ENCODE measurements at places on chromosomes 4 and X. TPM values are rescaled to one million over a fixed set of nuclear protein-coding genes. Genes with fewer than 3 reads are reported as not detected.

DNA sequence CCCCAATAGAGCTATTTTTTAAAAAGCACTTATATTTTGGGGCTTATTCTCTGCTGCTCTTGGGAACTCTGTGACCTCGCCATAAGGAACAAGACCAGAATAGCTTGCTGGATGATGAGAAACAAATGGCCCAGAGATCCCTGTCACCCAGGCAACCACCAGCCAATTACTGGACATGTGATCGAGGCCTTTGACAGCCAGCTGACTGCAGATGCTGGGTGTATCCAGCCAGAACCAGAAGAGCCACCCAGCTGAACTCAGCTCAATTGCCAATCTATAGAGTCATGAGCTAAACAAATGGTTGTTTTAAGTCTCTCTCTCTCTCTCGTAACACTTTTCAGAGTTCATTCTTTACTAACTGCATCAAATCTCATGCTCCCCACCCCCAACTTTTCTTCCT, 24.4 kb upstream of the CITED1 start:
- DNase-seq = no peak

DNA sequence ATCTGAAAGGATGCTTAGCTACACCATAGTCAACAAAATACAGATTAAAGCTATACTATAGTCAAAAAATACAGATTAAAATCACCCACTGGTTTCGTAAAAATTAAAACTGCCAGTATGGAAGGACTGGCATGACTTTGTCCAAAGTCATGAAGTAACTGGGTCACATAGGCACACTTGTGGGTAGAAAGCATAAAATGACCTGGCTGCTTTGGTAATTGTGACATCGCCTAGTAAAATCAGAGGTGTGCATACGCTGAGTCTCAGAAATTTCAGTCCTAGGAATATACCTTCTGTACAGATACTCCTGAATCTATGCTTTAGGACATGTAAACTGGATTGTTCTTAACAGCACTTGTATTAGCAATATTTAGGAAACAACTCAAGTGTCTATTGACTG, 28.1 kb downstream of the CLNK start:
- no peak for DNase-seq

GRCh38 chr4:81470456-81471297, 1.0 kb downstream of the RASGEF1B start:
- DNase-seq = no peak

DNA sequence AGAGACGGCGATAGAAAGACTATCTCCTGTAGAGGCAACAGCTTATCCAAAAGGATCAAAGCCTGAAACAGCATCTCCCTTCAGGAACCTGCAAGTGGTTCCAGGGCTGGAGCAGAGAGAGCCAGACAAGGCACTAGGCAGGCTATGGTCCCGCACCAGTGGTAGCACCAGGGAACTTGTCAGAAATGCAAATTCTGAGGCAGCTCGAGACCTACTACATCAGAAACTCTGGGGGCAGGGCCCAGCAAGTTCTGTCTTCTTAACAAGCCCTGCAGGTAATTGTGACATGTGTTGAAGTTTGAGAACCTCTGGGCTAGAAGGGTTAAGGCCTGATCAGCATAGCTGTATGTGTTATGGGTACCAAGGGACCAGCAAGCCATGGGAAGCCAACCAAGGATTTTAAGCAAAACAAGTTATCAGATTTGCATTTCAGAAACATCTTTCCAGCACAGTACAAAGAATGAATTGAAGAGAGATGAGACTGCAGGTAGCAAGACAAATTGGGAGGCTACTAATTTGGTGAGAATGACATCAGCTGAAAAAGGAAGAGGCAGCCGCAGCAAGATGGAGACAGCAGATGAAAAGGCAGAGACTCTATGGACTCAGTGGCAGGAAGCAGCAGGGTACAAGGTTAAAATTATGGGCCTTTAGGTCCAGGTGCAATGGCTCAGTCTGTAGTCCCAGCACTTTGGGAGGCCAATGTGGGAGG, 139.7 kb downstream of the TSPAN5 start:
- no peak for DNase-seq

DNA sequence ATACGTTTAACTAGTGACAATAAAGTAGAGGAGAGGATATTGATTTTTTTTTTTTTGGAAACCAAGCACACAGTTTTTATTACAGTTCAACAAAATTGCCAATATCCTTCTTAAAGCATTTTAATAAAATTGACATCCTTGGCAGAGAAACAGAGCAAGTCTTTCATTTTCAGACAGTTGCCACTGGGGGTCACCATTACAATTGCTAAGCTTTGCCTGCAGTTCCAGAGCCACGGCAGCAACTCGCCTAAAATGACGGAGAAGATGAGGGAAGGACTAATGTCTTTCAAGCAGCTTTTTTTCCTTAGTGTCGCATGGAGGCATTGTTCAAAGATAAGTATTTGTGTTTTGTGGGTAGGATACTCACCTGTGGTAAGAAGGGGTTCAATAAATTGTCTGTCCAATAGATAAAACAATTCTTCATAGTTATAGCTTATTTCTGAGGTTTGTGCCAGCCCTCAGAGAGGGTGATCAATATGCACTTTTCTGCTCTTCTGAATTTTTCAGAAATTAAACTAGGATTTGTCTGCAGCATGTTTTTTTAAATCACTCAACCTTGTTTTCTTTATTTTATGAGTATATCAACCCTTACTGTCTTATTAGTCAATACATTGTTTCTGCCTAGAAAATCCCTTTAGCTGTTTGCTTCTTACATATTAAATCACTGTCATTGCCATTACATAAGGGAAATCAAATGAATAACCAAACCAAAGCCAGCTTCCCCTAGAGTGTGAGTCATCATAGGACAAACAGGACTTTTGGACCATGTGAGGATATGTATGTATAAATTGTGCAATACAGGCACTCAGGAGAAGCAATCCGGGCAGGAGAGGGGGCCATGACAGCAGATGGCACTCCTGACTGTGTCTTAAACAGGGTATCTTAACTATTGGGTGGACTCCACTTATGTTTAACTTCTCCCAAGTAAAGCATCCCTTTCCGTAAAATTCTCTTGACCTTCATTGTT, 508.1 kb upstream of the ARX start:
- DNase-seq = peak; percentile 63

GRCh38 chrX:101483705-101484104, 1.6 kb upstream of the ARMCX4 start:
- no peak for DNase-seq

DNA sequence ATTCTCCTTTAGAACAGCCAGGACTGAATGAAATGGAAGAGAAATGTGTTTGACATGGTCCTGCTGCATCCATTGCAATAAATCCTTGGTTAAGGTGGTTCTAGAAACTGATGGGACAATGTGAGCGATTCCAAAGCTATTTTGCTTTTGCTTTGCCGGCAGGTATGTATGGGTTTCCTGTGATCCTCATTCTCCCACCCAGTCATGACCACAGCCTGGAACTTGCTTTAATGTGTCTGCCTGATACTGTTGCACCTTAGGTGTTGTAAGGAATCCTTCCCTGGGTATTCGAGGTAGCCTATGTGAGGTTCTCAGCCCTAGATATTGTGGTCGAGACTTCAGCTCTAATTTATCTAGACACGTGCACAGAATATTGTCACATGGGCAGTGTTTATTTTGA, 86.1 kb downstream of the ZNF518B start:
- DNase-seq = no peak

DNA sequence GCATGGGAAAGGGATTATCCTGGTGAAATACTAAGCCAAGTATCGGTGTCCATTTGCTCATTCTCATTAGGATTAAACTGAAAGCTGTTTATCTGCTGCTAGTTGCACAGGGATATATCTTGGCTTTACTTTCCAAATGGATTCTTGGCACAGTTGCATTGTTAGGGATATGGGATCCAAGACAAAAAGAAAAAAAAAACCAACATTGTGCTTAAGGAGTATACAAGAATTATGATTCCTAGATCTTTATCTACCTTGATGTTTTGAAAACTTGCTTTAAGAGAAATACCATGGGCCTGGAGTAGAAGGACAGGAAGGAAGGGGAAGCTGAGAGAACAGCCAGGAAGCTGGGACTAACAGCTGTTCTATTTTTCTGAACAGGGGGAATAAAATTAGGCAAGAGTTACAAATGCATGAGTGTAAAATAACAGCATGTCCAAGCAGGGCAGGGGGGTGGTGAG, 107.6 kb downstream of the ATXN3L start:
- peak; percentile 60 for DNase-seq

- no peak for DNase-seq
Observed at GRCh38 chr4:155164718-155165117, 43.7 kb upstream of the NPY2R start.

DNA sequence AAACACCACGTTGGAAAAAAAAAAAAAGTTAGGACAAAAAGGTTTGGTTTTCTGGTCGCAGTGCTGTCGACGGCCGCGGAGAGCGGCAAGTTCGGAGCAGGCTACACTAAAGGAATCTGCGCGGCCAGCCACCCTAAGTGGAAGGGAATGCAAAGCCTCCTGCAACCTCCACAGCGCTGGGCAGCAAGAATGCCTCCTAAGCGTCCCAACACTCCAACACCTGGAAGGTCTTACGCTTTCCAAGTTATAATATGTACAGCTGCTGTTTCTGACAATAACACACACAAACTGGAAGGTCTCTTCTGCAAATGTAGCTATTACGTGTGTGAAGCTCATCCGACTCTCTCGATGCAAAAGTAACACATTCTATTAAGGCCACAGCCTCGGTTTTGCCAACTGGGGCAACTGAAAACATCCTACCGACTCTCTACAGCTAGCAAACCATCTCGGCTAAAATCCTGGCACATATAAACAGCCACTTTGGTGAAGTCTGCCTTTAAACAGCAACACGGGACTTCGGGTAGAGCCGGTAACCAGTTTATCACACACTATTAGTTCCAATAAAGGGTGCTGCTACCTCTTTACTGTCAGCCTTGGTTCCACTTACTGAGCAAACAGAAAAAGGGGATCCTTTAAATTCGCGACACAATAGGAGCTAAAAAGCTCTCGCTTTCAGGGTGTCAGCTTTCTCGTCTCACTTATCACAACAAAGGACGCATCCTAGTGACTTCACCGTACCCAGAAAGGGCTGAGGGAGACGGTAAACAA, 895 bp downstream of the SMIM14 start:
- peak; percentile 70 for DNase-seq

DNA sequence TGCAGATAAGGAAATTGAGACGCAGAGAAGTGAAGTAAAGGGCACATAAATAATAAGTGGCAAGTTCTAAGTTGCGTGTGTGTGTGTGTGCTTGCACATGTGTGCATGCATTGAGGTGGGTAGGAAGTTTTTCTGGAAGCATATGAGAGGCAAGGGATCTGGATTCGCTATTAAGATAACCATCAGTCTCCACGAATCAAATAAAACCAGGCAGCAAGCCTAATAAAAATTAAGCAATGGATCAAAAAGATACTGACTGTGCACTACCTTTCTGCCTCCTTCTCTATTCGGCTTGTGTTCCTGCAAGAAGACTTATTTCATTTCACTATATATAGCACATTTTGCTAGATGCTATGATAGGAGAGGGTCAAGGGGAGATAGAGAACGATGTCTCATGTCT, 23.8 kb downstream of the SLC16A2 start:
- no peak for DNase-seq

DNA sequence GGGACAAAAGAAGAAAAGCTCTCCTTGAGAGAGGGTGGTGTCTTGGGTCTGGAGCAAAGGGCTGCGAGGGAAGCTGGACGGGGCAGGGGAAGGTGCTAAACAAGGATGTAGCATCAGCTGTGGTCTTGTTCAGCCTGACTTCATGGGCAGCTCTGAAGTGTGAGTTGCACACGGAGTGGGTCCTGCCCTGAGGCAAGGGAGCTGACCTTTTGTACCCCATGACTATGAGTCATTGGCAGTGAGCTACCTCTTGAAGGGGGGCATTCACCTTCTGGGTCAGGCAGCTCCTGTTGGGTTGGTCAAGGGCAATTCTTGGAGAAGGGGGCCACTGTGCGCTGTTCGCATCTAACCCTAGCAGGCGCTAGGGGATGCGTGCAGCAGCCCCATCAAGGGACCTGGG, 151.8 kb downstream of the SMIM20 start:
- DNase-seq = no peak

DNA sequence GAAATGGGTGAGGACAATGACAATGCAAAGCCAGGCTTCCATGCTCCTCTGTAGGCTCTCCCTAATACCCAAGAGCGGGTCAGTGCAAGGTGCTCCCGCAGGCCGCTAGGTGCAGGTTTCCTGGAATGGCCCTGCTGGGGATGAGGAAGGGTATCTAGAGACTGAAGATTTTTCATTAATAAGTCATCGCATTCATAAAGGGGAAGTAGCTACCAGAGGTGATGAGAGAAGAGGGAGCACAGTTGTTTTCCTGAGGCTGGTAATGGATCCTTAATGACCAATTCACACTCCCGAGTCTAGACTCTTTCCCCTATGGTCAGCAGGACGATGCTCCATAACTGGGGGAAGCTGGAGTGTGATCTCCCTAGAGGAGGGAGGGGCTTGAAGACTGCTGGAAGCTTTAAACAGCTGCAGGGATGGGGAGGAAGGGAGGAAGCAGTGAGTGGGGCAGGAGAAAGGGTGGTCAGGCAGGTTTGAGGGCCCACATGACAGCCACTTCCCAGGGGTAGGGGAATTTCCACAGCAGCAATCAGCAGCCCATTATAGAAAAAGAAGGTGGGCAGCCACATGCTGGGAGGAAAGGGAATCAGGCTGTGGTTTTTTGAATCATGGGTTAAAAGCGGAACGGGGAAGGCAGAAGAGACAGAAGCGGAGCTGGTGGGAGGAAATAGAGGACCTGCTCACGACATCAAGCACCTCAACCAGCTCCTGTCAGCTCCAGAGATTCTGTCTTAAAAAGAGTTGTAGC, 10.2 kb upstream of the ATP6AP2 start:
- no peak for DNase-seq

DNA sequence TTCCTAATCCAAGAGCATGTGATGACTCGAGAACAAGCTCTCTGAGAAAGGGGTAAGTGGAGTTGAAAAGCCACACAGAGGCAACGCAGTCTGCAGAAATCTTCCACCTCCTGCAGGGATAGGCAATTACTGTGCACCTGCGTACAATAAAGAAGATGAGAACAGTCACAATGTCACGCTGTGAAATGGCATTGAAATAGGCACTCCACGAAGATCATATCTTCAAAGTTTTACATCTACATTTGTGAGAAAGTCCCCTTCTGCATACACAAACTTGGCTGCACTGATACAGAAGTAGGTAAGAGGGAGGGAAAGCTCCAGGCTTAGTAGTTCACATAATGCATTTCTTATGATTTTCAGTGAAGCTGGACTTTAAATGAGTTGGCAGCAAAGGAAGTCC, 27.1 kb downstream of the DDX60L start:
- DNase-seq = no peak

GRCh38 chr4:21775703-21776102, 172.9 kb downstream of the KCNIP4 start:
- DNase-seq = no peak

GRCh38 chr4:83582289-83582785, 46.4 kb downstream of the GPAT3 start:
- peak; percentile 66 for DNase-seq

DNA sequence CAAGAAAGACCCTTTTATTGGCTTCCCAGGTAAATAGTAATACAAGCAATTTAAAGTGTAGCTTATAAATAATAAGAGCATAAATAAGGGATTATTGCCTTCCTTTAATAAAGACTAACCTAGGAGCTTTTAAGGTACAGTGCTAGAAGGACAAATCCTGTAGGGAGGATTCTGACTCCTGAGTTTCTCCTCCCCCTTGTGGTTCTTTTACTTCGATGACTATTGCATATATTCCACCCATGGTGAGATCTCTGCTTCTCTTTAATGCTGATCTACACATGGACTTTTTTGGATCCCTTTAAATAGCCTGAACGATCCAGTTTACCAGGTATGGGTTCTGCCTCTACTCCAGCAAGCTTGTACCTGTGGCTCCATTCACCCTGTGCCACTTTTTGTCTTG, 2.5 kb downstream of the GALNT7 start:
- DNase-seq = peak; percentile 51

GRCh38 chr4:17468619-17469221, 43.2 kb downstream of the QDPR start:
- peak; percentile 74 for DNase-seq

The SPANXN3 gene
- not detected for total RNA-seq

The ANAPC4 gene
- total RNA-seq = 35.2 TPM

All from fibroblast of the aortic adventitia (primary cell).